Endothelial cell (in vitro differentiated cells): ENCODE measurements at places on chromosomes 2 and 18.

DNA sequence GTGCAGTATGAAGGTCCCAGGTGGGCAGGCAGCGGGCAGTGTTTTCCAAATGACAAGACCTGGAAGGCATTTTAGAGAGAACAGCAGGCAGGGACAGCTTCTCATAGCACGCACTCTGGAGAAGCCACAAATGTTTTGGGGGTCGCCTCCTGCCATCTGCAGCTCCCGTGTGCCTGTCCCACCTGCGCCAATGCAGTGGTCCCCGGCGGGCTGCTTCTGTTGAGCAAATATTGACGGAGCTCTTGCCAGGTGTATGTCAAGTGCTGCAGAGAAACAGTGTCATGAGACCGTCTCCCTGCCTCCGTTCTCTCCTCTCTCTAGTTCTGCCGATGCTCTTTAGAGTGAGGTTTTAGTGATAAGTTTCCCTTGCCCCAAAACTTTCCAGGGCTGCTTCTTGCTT lies 174.8 kb downstream of the LDLRAD4 start:
- DNase-seq, result no peak

GRCh38 chr2:133240491-133241223 lies 327.6 kb downstream of the NCKAP5 start:
- no peak for DNase-seq

DNA sequence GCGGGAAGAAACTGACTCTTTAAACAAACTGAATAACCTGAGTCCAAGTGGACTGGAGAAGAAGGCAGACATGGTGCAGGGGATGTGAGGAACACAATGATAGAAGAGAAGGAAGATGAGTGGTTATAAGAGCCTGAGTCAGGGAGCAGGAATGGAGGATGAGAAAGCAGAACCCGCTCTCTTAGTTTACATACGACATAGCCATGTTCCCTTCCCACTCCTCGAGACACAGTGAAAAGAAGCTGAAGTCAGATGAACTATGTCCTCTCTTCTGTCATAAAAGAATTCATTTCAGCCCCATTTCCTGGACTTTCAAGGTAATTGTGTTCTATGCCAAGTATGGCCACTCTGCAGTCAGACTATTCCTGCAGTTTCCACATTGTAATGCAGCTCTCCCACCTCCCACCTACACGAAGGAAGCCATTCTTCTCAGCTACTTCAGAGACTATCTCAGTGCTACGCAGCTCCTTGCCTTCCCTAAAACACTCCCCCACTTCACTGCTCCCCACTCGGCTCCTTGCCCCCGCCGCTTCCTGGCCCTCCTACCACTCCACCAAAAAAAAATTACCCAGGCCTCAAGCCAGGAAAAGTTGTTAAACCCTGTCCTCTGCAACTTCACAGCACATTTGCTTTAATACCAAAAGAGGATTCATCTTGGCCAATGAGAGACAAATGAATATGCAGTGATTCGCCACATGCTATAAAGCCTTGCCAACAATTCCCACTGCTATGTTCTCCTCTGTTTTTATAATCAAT lies 323.4 kb upstream of the EPHA4 start:
- no peak for DNase-seq

- DNase-seq, result no peak
Observed at GRCh38 chr2:207123335-207123744, 42.4 kb downstream of the KLF7 start.

GRCh38 chr2:183696028-183696427 lies 571.8 kb downstream of the NUP35 start:
- no peak for DNase-seq

- DNase-seq, result peak; percentile 38
Observed at GRCh38 chr18:62183578-62184195, 3.2 kb downstream of the PIGN start.

- DNase-seq, result no peak
Observed at GRCh38 chr18:58581265-58581664, 47.6 kb downstream of the ALPK2 start.

DNA sequence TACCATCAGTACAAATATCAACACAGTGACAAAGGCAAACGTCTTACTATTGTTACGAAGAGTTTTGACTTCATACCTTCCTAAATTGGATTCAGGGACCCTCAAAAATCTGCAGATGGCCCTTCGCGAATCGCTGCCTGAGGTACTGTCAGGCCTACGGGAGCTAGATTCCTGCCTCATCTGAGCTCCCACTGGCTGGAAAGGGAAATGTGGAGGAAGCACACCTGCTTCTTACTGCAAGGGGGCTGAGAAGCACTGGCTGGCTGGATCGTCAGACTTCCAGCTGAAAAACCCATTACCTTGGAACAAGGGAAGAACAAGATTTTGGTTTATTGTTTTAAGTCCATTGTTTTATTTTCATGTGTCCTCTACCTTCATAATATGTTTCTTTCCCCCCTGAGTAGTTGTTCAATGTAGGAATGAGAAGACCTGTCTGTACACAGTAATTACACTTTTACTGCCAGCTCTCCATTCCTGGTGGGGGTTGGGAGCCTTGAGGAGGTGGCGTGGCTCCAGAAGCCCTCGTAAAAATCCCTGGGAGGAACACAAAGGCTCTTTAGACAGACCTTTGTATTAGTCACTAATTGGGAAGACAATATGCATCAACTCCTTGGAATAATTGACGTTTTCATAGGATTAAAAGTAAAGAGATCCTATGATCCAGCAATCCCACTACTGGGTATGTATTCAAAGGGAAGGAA lies 124.1 kb upstream of the NOSTRIN start:
- DNase-seq, result no peak

DNA sequence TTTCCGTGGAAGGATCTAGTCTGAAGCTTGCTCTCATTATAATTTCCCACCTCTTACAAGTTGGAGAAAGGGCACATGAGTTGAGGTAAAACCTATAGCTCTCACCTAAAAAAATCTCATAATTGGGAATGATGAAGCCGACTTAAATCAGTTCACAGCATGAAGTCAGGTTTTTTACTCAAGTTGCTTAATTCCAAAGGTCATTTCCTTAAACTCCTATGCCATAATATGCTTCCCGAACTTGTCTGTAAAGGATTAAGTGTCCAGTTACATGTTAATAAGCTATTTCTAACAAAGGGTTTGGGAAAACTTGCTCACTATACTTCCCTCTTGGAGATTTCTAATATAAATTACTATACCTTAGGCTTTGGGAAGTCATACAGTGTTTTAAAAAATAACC lies 481.2 kb downstream of the NUP35 start:
- no peak for DNase-seq
